ENCODE measurements at places on chromosomes 5 and 9. TPM values are rescaled to one million over a fixed set of nuclear protein-coding genes. Genes with fewer than 3 reads are reported as not detected.

CKMT2 gene
- polyA plus RNA-seq = 13.0 TPM

NOXA1 gene
- polyA plus RNA-seq = 2.0 TPM

SERF1A gene
- polyA plus RNA-seq = 0.81 TPM

CDH12 gene
- 0.01 TPM for polyA plus RNA-seq

RAB3C gene
- 5.5 TPM for polyA plus RNA-seq

CD180 gene
- polyA plus RNA-seq = 0.45 TPM

GFI1B gene
- 0.02 TPM for polyA plus RNA-seq

SHB gene
- polyA plus RNA-seq = 8.4 TPM

TAS2R1 gene
- polyA plus RNA-seq = not detected

APBA1 gene
- polyA plus RNA-seq = 1.6 TPM
